A549 treated with DMSO at 1 μM for 4 hours (cell line): ENCODE measurements at places on chromosomes 3 and 15. TPM values are rescaled to one million over a fixed set of nuclear protein-coding genes. Genes with fewer than 3 reads are reported as not detected.

MST1 gene
- 1.1 to 1.8 TPM (median 1.5 TPM) in 5 replicates for total RNA-seq

NTRK3 gene
- 19.2 to 25.6 TPM (median 21.1 TPM) in 5 replicates for total RNA-seq

KLF13 gene
- 68.3 to 87.4 TPM (median 77.1 TPM) in 5 replicates for total RNA-seq

MEGF11 gene
- 0.11 to 0.74 TPM (median 0.49 TPM) in 5 replicates for total RNA-seq

EFHB gene
- total RNA-seq = 0.39 to 1.2 TPM (median 0.71 TPM) in 5 replicates

CFAP44 gene
- total RNA-seq = 0.73 to 2.6 TPM (median 1.9 TPM) in 5 replicates

CLEC3B gene
- 0.10 TPM in 1 of 5 replicates, not detected in the others for total RNA-seq
